ENCODE measurements at places on chromosomes 7 and 10.

DNA sequence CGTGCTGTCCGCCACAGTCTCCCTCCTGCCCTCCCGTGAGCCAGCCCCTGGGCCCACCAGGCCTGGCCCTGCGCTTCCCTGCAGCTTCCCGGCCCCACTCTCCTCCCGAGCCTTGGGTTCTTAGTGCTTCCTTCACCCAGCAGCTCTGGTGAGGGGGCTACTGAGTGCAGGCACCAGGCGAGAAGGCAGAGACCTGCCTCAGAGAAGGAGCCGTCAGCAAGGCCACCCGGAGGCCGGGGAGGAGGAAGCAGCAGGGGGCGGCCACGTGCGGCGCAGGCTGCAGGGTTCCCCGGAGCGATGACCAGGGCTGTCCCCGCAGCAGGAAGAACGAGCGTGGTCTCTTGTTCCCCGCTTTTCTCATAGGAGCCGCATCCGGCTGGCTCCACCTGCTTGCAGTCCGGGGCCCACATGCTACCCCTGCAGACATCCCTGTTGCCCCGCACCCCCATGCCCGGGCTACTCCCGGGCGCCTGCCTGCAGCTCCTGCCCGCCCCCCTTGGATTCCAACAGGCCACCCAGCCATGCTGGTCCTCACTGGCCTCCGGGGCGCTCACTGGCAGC is 20.5 kb downstream of the YKT6 start:
- DNase-seq, result no peak

- DNase-seq, result no peak
Observed at GRCh38 chr7:112430649-112431048, 19.6 kb upstream of the IFRD1 start.

GRCh38 chr7:21368317-21368716 is 59.6 kb upstream of the SP4 start:
- DNase-seq, result no peak

GRCh38 chr10:48241332-48241731 is 33.2 kb downstream of the FRMPD2 start:
- DNase-seq, result no peak

DNA sequence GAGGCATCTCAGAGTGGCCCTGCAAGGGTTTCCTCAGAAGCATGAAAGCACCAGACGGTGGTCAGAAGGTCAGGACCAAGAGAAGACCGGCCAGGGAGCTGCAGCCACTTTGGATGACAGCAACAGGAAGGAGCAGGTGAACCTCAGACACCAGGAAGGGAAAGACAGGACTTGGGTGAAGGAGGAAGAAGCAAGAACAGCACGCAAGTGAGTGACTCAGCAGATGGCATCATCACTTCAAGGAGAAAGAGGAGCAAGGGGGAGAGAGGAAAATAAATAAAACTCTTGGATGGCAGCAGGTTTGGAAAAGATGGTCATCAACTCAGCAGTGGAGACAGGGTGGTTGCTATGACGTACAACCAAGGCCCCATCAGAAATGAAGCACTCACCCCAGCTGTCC is 31.6 kb downstream of the NCAPG2 start:
- no peak for DNase-seq

DNA sequence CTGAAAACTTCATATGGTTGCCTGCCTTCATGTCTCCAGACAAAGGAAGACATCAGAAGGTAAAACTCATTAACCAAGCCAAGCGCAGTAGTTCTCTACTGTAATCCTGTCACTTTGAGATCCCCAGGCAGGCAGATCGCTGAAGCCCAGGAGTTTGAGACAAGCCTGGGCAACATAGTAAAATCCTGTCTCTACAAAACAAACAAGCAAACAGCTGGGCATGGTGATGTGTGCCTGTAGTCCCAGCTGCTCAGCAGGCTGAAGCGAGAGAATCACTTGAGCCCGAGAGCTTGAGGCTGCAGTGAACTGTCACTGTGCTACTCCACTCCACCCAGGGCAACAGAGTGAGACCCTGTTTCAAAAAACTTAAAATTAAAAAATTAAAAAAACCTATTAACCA is 467.4 kb upstream of the SORCS1 start:
- no peak for DNase-seq

- no peak for DNase-seq
Observed at GRCh38 chr7:14389181-14389591, 399.7 kb upstream of the ETV1 start.

DNA sequence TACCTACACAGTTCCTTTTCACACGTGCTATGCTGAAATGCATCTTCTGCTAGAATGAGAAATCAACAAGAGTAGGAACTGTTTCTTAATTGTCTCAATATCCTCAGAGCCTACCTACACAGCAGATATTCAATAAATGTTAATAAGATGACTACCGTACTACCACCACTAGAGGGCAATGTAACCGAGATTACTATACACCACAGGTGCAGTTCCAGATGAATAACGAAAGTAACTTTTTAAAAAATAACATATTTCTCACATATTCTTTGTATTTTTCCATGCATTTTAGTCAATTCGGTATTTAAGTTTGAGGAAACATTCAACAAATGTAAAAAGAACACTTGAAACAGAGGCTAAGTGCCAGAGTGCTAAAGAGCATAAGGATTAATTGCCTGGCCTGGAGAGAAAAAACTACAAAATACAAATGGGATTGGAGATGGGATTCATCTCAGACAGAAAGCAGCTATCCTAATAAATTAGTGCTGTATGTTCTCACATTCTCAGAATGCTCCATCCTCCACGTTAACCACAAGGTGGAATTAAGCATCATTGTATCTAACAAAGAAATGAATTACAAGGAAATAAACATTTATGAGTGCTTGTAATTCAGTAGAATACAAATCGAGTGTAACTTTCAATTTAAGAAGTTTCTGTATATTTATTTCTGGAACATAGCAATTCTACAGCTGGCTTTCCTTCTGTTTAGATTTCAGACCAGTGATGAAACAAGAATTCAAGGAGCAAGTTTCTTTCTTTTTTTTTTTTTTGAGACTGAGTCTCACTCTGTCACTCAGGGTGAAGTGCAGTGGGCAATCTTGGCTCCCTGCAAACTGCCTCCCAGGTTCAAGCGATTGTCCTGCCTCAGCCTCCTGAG is 20.3 kb upstream of the HECTD2 start:
- DNase-seq, result peak; percentile 69

Measured in hematopoietic multipotent progenitor cell treated with erythropoietin and hydrocortisone succinate and interleukin-3 and kit ligand, for 17 days (in vitro differentiated cells).